HFFc6 (cell line): ENCODE measurements at places on chromosomes 3 and 15. TPM values are rescaled to one million over a fixed set of nuclear protein-coding genes. Genes with fewer than 3 reads are reported as not detected.

DNA sequence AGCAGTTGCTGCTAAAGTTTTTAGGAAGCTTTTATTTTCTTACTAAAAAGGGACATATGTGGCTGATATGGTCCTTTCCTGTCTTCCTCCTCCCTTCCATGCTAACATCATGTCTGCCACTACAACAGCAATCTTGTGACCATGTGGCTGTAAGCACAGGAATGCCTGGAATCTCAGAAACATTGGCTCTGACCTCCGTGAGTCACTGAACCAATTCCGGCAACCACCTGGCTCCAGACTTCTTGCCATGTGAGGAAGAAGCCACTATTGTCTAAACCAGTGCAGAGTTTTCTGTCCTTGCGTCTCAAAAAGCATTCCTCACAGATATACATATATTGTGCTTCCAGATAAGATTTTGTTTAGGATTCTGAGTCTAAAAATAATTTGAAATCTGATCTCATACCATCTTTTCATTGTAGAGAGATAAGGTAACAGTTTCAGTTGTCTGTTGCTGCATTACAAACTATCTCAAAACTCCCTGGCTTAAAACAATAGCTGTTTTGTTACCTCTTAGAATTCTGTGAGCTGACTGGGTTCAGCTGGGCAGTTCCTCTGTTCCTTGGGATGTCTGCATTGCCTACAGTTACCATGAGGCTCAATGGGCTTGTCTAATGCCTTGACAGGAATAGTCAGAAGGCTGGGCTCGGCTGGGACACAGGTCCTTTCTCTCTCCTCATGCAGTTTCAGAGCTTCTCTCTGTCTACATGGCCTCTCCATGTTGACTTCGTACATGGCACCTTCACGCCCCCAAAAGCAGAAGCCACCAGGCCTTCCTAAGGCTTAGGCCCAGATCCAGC lies 77.3 kb upstream of the MAGI1 start:
- DNase-seq = peak; percentile 93
- H3K4me1 ChIP-seq = peaks cover 57% of the 10 kb centered on the region
- no peaks in the 10 kb centered on the region for H3K36me3 ChIP-seq
- peak overlapping the region; percentile 54 for H3K4me3 ChIP-seq
- H3K27ac ChIP-seq = peak overlapping the region; percentile 91

DNA sequence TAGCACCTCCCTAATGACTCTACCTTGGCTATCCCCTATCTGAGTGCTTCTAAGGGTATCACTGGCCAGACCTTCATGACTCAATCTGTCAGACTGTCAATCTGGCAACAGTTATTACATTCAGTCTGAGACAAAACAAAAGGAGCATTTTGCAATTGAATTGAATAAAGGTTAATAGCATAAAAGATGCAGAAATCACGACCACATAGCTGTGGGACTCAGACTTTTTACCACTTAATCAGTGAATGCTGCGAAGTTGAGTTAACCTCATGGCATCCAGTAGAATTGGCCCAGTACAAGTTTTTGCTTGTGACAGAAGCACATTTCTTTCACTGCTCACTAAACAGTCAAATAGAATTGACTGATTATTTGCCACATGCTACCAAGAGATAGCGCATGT lies 480.7 kb upstream of the DPPA4 start:
- no peak overlapping the region for H3K27ac ChIP-seq
- DNase-seq = no peak
- H3K4me3 ChIP-seq = no peak overlapping the region
- no peaks in the 10 kb centered on the region for H3K27me3 ChIP-seq
- no peaks in the 10 kb centered on the region for H3K36me3 ChIP-seq

- H3K4me3 ChIP-seq = peak overlapping the region; percentile 61
- H3K27me3 ChIP-seq = peaks cover 1% of the 10 kb centered on the region; the same call in 1 of the 2 replicates
- H3K27ac ChIP-seq = peak overlapping the region; percentile 76
- H3K36me3 ChIP-seq = no peaks in the 10 kb centered on the region
Measured at GRCh38 chr15:67413770-67414390, 107.1 kb upstream of the C15orf61 start.

DNA sequence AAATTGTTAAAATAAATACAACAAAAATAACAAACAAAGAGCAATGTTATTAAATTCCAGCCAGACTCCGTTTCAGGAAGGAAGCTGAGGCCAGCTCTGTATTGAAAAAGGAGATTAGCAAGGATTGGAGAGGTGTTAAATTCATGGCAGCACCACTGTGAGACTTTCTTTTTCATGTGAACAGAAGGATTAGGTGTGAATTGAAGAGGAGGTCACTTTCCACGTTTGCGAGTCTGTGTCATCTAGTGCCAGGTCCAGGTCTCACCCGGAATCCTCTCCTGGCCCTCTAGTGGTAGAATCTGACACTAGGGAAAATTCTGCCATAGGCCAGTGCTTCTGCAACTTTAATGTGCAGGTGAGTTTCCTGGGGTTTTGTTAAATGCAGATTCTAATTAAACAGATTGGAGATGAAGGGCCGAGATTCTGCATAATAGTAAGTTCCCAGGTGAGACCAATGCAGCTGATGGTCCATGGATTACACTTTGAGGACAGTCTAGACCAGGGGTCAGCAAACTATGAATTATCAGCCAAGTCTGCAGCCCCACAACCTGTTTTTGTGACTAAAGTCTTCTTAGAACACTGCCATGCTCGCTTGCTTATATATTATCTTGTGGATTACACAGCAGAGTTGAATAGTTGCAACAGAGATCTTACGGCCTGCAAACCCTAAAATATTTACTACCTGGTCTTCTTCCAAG lies 9.2 kb upstream of the SLC6A1 start:
- H3K4me3 ChIP-seq = no peak overlapping the region
- H3K27ac ChIP-seq = no peak overlapping the region
- H3K27me3 ChIP-seq = peaks cover 30% of the 10 kb centered on the region
- peaks cover 5% of the 10 kb centered on the region for H3K4me1 ChIP-seq
- peak; percentile 16 for DNase-seq

- no peak overlapping the region for H3K4me3 ChIP-seq
- no peaks in the 10 kb centered on the region for H3K4me1 ChIP-seq
- H3K36me3 ChIP-seq = no peaks in the 10 kb centered on the region
- no peak overlapping the region for H3K27ac ChIP-seq
- H3K27me3 ChIP-seq = no peaks in the 10 kb centered on the region
- DNase-seq = no peak
Measured at GRCh38 chr3:2896308-2896939, 213.8 kb downstream of the IL5RA start.

DNA sequence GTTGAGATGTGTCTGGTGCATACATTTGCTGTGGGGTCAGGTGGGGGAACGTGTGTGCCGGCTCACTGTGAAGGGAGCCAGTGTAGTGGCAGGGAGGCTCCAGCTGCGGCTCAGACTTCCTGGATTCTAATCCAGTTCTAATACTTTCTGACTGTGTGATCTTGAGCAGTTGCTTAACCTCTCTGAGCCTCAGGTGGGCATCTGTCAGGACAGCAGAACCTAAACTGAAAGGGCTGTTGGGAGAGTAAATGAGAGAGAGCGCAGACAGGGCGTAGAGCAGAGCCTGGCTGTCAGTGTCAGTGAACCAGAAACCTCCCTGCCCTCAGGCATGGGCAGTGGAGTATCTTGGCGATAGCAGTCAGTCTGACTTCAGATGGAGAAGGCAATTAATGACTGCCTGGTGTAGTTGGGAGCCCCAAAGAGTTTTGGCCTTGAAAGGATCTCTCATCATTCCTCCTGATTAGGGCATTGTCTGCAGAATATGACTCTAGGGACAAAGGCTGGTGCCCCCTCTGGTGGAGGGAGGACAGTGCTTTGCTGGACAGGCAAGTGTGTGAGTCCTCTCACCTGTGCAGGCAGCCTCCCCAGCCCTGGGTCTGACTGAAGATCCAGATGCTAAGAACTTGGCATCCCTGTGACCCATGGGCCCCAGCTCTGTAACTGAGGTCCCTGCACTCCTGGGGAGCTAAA lies 9.6 kb downstream of the KBTBD13 start:
- peaks cover 24% of the 10 kb centered on the region for H3K27me3 ChIP-seq
- H3K27ac ChIP-seq = no peak overlapping the region
- H3K36me3 ChIP-seq = no peaks in the 10 kb centered on the region

DNA sequence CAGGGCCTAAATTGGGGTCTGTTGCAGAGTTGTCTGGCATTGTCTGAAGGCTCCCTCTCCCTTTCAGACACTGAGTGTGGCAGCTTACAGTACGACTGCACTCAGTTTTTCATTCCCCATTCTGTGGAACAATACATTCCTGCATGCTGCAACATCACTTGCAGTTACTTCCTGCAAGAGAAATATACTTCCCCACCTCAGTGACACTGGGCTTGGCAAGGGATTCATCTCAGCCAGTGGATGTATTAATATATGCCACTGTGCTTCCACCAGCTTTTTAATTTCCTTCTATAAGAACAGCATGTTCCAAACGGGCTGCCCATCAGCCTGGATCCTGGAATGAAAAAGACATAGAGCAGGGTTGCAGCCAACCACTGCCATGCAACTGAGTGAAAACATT lies 23.1 kb downstream of the B3GALNT1 start:
- no peaks in the 10 kb centered on the region for H3K4me1 ChIP-seq
- H3K36me3 ChIP-seq = no peaks in the 10 kb centered on the region
- no peaks in the 10 kb centered on the region for H3K27me3 ChIP-seq
- H3K4me3 ChIP-seq = no peak overlapping the region
- H3K27ac ChIP-seq = no peak overlapping the region

CLDN16 gene
- total RNA-seq = not detected in 3 replicates

GRCh38 chr15:100049936-100050876 lies 291.6 kb downstream of the ADAMTS17 start:
- DNase-seq = no peak
- H3K36me3 ChIP-seq = peaks cover 11% of the 10 kb centered on the region; the same call in 1 of the 2 replicates
- peaks cover 7% of the 10 kb centered on the region; the same call in 1 of the 2 replicates for H3K27me3 ChIP-seq
- H3K4me3 ChIP-seq = no peak overlapping the region

- no peak for DNase-seq
- peaks cover 11% of the 10 kb centered on the region for H3K27me3 ChIP-seq
- no peak overlapping the region for H3K27ac ChIP-seq
- H3K4me1 ChIP-seq = no peaks in the 10 kb centered on the region
- no peak overlapping the region for H3K4me3 ChIP-seq
- no peaks in the 10 kb centered on the region for H3K36me3 ChIP-seq
Measured at GRCh38 chr15:99981191-99981647, 248.0 kb upstream of the LYSMD4 start.

MTFMT gene
- total RNA-seq = 16.9 to 18.6 TPM (median 17.3 TPM) in 3 replicates

SLC22A13 gene
- total RNA-seq = 0.20 and 0.39 TPM in 2 replicates

DNA sequence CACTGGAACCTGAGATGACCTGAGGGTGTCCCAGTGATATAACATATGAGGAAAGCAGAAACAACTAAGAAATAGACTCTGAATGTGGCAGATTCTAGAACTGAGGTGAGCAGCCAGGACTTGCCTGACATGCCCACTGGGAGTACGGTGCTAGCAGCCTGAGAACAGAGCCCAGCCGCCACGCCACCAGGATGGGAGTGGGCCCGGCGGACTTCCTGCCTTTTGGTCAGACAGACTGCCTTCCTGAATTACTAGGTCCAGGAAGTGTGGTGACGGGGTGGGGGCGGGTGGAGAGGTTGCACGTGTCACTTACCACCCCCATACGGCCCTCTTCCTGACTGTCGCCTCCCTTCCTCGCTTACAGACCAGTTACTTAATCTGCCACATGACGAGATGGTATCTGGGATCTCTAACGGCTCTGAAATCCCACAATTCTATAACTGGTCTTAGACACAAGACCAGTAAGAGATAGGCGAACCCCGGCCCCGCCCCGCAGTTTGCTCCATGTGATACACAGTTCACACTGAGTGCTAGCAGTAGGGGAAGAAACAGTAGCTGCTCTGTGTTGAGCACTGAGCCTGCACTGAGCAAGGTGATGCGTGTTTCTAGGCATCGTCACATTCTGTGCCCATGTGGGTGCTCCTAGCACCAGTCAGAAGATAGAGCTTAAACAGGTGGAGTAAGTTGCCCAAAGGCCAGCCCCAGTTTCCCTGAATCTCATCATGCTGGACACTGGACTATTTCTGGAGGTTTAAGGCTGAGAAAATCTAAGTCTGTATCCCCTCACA lies 95.7 kb downstream of the CPN2 start:
- no peaks in the 10 kb centered on the region for H3K36me3 ChIP-seq
- peaks cover 45% of the 10 kb centered on the region for H3K27me3 ChIP-seq
- H3K27ac ChIP-seq = no peak overlapping the region
- no peak for DNase-seq

IP6K1 gene
- total RNA-seq = 41.4 to 48.6 TPM (median 43.4 TPM) in 3 replicates

REC114 gene
- total RNA-seq = not detected in 3 replicates

NLGN1 gene
- total RNA-seq = 7.2 to 17.2 TPM (median 8.4 TPM) in 3 replicates

DNA sequence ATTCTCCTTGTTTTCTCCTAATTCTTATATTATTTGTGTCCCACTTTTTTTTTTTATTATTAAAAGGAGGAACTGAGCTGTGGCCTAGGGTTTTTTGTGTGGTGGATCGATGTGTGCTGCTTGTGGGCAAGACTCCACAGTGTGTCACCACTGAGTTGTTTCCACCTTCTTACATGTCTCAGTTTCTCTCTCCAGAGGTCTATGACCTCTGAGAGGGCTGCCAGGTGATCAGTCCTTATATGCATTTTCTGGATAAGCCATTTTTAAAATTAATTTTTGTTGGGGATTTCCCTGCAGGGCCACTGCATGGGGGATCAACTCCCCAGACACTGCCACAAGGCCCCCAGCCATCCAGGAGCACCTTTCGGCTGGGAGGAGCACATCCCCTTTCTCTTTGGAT lies 27.8 kb downstream of the IQCF6 start:
- no peaks in the 10 kb centered on the region for H3K36me3 ChIP-seq
- no peak overlapping the region for H3K27ac ChIP-seq
- DNase-seq = no peak
- no peaks in the 10 kb centered on the region for H3K4me1 ChIP-seq
- no peaks in the 10 kb centered on the region for H3K27me3 ChIP-seq

- DNase-seq = no peak
- no peaks in the 10 kb centered on the region for H3K36me3 ChIP-seq
- H3K27ac ChIP-seq = no peak overlapping the region
Measured at GRCh38 chr15:94443186-94443585, 211.8 kb downstream of the MCTP2 start.

ABCF3 gene
- 64.1 to 81.3 TPM (median 64.3 TPM) in 3 replicates for total RNA-seq

DNA sequence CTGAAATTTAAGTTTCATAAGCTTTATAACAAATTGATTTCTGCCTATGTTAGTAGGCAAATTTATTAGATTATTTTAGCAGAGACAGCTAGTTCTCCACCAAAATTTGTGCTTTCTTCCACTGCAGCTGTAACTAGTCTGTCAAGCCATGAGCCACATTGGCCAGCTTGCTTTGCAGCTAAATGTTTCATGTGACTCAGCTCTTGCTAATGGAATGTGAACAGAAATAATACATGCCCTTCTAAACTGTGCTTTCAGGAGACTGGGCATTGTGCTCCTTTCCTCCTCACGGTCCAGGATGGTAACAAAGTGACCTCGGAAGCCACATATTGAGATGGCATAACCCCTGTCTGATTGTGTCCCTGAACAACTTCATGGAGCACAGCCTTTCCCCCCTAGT lies 51.3 kb upstream of the KPNA4 start:
- H3K27ac ChIP-seq = no peak overlapping the region
- no peaks in the 10 kb centered on the region for H3K36me3 ChIP-seq
- DNase-seq = peak; percentile 61

- no peaks in the 10 kb centered on the region for H3K27me3 ChIP-seq
- H3K36me3 ChIP-seq = no peaks in the 10 kb centered on the region
- no peak for DNase-seq
Measured at GRCh38 chr3:151201051-151201730, 1.8 kb downstream of the GPR171 start.

DNA sequence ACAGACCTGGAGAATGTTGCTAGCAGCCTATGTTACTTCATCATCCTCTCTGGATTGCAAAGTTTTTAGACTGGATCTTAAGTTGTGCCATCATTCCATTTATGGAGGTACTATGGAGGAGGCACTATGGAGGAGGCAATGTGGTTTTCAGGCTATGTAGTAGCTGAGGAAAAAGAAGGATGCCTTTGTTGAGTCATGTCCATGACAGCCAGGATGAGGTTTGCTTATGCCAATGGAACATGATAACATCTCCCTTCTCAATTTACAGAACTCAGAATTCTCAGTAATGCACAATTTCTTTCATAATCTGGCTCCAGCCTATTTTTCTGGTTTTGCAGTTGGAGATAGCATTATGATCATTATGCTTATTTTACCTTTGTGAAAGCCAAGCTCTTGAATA lies 65.9 kb upstream of the TMEM108 start:
- H3K36me3 ChIP-seq = no peaks in the 10 kb centered on the region
- H3K4me1 ChIP-seq = no peaks in the 10 kb centered on the region
- no peak overlapping the region for H3K27ac ChIP-seq
- H3K4me3 ChIP-seq = no peak overlapping the region
